Right ventricle myocardium inferior (tissue), 1 donor: ENCODE measurements at places on chromosomes 7 and 10.

- peak; percentile 50 for DNase-seq
Measured at GRCh38 chr7:11636274-11636673, 195.7 kb downstream of the THSD7A start.

- no peak for DNase-seq
Measured at GRCh38 chr10:86066696-86067095, 299.9 kb downstream of the GRID1 start.

DNA sequence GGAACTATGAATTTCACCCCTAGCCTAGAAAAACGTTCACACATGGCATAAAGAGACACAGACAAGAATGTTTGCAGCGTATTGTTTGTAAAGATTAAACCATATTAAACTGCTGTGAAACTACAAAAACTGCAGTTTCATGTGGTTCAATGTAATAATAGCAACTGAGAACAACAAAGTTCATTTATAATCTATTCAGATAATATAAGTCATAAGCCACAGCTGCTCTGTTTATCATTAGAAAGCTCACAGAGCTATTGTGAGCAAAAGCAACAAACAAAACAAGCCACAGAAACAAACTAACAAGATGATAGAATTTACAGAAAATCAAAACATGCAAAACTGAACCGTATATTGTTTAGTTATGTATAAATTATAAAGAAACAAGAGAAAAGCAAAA is 113.5 kb downstream of the AHR start:
- DNase-seq, result no peak

DNA sequence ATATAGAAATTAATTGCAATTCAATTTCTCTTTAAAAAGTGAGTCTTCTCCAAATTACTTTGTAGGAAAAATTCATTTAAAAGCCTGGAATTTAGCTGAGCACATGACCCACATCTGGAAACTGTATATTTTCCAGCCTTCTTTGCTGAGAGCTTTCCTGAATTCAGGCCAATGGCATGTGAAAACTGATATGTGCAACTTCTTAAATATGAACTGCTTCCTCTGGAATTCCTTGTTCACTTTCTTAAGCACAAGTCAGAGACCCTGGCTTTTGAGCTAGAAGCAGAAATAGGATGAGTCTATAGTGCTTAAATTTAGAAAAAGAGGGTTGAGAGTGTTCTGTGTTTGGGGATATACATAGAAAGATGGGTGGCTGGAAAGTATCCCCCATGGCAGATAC is 365.1 kb upstream of the MTPN start:
- no peak for DNase-seq

GRCh38 chr7:15399441-15399840 is 162.4 kb downstream of the AGMO start:
- no peak for DNase-seq

DNA sequence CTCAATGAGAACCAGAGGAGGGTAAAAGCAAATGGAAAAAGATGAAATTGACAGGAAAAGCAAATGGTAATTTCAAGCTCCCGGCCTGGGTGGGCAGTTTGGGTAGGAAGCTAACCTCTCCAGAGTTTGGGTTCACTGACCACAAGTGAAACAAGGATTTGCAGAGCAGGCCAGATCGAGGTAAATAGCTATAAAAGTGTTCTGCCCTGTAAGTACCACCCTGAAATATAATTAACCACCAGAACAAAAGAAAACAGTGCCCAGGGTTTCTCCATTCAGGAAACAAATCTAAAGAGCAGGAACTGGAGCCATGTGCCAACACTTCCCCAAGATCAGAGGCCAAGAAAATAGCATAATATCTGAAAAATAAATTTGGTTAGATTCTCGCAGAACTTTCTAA is 276.7 kb upstream of the MEOX2 start:
- DNase-seq, result no peak

GRCh38 chr7:7812112-7812511 is 93.7 kb upstream of the RPA3 start:
- DNase-seq, result no peak

GRCh38 chr10:87720665-87721064 is 61.0 kb downstream of the PAPSS2 start:
- no peak for DNase-seq

DNA sequence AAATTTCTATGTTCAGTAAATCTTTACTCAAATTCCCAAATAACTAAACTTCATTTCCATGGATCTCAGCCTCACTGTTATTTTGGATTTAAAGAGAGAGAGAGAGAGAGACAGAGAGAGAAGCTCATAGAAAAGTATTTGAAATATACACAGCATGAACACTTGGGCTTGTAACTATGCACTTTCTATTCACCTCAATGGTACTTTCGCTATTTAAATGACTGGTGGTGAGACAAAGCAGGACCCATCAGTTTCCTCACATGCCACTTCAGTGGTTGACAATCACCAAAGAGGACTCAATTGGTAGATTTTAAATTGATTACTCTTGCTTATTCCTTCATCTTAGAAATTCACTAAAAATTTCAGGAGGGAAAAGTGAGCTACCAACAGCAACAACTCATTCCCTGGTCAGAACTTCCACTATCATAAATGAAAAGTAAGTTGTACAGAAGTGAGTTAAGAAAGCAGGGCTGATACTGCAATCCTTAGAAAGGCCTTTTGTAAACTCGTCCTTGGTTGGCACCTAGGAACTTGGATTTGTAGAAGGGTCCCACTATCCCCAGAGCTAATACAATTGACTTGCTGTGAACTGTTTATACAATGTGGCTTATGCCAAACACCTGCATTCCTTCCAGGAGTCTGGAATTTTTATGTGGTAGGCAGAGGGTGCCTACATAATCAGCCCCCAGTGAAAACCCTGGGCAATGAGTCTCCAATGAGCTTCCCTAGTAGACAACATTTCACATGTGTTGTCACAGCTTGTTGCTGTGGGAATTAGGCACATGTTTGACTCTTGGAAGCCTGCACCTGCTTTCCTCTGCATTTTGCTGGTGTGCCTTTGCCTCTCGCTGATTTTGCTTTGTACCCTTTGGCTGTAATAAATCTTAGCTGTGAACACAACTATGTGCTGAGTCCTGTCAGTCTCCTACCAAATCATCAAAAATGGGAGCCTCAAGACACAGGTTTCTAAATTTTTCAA is 10.8 kb downstream of the ERLIN1 start:
- DNase-seq, result no peak

DNA sequence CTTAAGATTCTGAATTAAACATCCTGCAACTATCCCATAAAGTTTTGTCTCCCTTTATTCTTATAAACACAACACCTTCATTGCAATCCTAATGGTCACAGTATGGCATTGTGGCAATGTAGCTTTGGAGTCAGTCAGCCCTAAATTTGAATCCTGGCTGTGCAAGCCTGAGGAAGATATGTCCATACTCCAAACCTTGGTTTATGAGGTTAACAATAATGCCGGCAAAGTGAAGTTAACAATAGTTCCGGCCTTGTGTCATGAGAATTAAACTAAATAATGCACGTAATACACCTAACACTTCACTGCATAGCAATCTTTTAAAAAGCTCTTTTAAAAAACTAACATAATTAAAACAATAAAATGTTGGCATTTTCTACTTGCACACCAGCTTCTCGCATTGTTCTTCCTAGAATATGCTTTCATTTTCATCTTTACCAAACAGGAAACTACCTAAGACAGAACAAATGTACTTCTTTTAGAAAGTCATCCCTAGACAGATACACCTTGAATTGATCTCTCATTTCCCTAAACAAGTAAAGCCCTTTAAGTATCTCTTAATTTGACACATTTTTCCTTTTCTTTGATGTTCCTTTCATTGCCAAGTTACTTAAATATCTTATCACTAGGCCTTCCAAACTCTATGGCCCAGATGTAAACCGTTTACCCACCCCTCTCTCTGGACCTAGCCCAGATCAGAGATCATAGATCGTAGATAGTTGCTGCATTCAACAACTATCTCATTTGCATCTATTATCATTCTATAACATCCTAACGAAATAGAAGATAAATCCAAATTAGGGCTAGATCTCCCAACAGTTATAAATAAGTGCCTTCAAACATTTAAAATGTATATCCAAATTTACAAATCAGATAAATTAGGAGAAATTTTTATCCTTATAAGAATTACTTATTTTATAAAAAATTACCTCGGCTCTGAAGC is 66.7 kb downstream of the CREB3L2 start:
- no peak for DNase-seq

- DNase-seq, result no peak
Measured at GRCh38 chr10:117781216-117781831, 238.8 kb downstream of the EMX2 start.

- DNase-seq, result peak; percentile 78
Measured at GRCh38 chr10:104300736-104301292, 31.8 kb downstream of the GSTO2 start.

GRCh38 chr10:30911303-30911863 is 120.3 kb downstream of the ZNF438 start:
- DNase-seq, result no peak

- DNase-seq, result no peak
Measured at GRCh38 chr7:123533553-123533917, 860 bp downstream of the IQUB start.

DNA sequence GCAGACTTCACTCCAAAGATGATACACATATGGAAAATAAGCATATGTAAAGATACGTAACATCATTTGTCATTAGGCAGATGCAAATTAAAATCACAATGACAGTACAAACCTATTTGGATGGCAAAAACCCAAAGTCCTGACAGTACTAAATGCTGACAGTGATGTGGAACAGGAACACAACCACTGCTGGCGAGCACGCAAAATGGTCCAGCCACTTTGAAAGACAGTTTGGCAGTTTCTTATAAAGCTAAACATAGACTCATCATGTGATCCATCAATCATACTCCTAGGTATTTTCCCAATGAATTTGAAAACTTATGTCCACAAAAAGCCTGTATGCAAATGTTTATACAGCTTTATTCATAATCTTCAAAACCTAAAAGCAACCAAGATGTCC is 200.7 kb downstream of the RAMP3 start:
- DNase-seq, result no peak

DNA sequence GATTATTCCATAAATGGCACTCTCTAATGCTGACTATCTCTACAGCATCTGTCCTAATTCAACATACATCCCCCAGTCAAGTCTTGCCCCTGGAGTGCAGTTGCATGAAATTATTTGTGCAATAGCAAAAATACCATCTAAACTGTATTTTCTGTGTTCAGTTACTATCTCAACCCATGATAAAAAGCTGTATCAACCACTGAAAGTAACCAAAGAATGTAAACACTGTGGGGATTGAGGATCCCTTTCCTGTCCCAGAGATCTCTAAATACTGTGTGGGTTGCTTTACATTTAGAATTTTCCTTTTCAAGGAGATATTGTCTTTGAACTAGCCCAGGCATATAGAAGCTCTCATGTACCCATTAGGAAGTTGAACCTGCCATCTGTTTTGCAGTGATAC is 23.9 kb upstream of the DGKI start:
- no peak for DNase-seq

GRCh38 chr10:129049501-129049900 is 417.5 kb upstream of the MGMT start:
- no peak for DNase-seq

GRCh38 chr7:152902870-152903860 is 143.6 kb downstream of the ACTR3B start:
- no peak for DNase-seq

GRCh38 chr7:108114117-108114841 is 15.9 kb downstream of the LAMB4 start:
- no peak for DNase-seq

DNA sequence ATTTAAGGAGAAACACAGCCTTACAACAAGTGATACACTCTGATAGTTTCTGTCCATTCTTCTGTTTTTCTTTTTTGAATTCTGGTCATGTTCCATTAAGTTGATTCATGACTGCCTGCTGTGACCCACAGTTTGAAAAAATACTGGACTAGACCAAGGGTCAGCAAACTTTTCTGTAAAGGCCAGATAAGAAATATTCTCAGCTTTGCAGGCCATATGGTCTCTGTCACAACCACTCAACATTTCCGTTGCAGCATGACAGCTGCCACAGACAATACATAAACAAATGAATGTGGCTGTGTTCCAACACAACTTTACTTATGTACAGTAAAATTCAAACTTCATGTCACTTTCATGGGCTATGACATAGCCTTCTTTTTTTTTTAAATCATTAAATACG is 156.7 kb downstream of the PLXNA4 start:
- no peak for DNase-seq

DNA sequence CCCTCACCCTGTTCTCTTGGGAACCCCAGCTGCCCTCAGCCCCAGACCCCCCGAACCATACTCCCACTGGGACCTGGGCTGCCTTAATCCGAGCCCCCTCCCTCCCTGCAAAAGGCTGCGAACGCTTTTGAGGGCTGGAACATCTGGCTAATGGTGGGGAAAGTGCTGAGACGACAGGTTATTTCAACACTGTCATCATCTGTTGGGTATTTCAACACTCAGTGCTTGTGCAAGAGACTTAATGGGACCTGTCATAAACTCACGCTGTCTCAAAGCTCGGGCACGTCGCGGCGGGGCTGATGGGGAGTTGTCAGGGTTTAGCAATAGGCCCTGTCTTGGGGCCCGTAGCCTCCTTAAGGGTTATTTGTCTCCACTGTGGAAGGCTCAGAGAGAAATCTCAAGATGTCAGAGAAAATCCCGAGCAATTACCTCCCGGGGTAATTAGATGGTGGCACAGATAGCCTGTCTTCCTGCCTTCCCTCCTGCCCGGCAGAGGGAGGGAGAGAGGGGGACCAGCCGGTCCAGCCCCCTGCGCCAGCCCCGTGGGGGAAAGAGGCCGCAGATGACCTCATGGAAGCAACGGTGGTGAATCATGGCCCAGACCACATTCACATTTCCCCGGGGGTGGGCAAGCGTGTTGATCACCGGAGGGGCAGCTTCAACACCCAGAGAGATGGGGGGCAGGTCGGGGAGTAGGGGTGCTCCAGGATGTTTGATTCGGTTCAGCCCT is 88.7 kb upstream of the MYL10 start:
- peak; percentile 90 for DNase-seq

DNA sequence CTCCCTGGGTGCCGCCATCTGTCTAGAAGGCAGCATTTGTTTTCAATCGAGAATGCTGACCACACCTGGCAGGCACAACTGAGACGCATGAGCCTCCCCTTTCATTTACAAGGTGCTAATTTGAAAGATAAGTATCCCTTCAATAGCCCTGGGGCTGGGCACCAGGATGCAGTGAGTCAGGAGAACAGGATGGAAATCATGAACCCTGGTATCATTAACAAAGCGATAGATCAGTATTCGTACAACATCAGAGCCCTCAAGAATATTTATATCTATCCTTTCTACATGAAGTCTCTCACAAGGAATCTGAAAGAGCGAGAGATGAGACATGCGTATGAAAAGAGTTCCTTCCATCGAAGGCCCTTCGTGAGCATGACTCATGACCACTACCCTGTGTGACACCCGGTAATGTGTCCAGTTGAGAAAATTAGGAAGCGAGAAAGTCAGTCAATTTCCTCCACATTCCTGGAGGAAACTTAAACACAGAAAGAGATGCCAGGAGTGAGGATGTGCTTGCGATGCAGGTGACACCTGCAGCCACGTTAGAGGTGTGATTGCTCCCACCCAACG is 123.1 kb upstream of the PITRM1 start:
- DNase-seq, result no peak

DNA sequence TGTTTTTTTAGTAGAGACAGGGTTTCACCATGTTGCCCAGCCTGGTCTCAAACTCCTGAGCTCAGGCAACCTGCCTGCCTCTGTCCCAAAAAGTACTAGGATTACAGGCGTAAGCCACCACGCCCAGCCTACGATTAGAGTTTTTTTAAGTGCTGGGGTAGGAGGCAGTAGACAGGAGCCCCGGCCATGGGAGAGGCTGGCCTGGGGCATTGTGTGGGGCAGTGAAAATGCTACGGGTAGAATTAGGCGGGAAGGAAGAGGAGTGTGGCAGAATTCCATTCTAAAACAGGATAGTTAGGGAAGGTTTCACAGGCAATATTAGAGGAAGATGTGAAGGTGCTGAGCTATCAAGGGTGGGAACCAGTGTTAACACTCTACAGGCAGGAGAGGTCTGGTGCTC is 31.3 kb upstream of the FXYD4 start:
- no peak for DNase-seq
